ENCODE measurements at places on chromosomes 7 and 10.

- DNase-seq = no peak
Measured at GRCh38 chr10:7406712-7407333, 4.0 kb downstream of the SFMBT2 start.

GRCh38 chr10:484925-485661 lies 204.4 kb downstream of the DIP2C start:
- peak; percentile 66 for DNase-seq

DNA sequence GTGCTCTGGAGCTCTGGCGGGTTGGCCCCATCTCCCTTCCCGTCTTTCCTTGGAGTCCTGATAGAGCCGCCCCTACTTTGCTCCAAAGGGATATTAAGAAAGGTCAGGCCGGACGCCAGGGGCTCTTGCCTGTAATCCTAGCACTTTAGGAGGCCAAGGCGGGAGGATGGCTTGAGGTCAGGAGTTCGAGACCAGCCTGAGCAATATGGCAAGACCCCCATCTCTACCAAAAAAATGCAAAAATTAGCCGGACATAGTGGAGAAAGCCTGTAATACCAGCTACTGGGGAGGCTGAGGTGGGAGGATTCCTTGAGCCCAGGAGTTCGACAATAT lies 313 bp upstream of the MLXIPL start:
- no peak for DNase-seq

DNA sequence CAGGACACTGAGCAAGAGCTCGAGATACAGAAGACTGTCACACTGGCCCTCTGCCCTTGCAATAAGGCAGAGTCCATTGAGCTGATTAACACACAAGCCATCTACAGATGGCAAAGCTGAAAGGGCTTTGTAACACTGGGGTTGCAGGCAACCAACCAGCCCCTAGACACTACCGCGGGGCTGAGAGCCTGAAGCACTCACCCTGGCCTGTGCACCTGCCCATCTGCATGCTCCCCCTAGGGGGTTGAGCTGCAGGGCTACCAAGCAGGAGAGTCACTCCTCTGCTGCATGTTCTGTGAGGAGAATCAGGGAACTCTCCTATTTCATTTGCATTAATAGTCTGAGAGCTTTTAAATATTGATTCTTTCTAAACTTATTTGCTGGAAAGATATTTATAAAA lies 128.1 kb upstream of the VIPR2 start:
- DNase-seq = no peak

DNA sequence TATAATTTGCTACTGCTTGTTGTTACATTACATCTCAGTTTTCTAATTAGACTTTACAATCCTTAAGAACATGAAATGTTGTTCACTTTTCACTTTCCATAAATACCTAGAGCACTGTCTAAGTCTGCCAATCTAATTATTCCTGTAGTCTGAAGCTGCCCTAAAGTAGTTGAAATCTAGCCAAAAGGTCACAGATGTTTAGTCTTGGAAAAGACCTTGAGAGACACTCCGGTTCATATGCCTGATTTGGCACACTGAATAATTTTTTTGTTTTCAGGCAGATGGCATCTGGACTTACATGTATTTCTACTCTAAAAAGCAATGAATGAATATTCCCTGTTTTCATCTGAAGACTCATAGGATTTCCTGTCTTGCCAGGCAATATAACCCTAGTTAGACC lies 359.1 kb downstream of the ANKRD7 start:
- no peak for DNase-seq

DNA sequence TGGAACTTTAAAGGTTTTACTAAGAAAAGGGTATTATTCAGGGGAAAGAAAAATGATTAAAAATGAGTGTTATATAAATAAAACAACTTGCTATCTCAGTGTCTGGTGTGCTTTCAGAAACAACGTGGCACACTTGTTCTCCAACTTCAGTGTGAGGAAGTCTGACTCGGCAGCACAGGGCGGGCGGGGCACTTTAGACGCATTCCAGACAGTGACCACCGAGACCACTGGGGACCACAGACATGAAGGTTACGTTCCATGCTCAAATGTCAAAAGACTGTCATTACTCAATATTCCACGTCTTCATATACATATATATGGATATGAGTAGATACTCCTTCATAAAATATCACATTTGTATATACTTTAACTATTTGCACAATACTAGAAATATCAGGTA lies 87.0 kb downstream of the LARP4B start:
- no peak for DNase-seq

DNA sequence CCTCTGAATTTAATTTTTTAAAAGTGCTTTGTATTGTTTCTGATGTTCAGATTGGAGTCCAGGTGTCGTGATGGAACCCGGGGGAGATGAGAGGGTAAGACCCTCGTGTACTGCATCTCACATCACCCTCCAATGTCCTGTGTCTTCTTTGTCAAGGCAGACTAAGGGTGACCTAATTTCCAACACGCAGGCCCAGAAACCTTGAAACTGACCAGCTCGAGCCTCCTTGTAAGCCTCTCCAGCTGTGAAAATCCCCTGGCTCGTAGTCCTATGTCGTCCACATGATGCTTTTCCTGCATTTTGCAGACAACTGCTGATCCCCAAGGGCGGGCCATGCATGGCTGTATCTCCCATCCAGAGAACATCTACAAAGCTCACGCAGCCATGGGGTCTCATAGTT lies 220.2 kb downstream of the ARHGAP12 start:
- no peak for DNase-seq

GRCh38 chr10:127935071-127935561 lies 28.2 kb downstream of the PTPRE start:
- DNase-seq = no peak

DNA sequence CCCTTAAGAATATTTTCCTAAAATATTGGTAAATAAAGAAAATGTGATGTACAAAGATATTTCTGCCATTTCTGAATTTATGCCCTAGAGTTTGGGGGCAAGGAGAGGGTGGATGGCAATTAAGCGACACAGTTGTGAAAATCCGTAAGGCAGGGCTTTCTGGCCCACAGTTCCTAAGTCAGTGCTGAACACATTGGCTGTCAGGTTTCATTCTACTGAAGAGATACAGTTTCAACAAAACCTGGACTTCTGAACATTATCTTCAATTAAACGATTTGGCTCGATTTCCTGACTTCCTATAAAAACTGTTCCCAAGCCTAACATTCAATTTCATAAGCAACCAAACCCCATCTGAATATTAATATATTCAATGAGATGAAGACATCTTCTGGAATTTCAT lies 61.1 kb upstream of the NEBL start:
- no peak for DNase-seq

DNA sequence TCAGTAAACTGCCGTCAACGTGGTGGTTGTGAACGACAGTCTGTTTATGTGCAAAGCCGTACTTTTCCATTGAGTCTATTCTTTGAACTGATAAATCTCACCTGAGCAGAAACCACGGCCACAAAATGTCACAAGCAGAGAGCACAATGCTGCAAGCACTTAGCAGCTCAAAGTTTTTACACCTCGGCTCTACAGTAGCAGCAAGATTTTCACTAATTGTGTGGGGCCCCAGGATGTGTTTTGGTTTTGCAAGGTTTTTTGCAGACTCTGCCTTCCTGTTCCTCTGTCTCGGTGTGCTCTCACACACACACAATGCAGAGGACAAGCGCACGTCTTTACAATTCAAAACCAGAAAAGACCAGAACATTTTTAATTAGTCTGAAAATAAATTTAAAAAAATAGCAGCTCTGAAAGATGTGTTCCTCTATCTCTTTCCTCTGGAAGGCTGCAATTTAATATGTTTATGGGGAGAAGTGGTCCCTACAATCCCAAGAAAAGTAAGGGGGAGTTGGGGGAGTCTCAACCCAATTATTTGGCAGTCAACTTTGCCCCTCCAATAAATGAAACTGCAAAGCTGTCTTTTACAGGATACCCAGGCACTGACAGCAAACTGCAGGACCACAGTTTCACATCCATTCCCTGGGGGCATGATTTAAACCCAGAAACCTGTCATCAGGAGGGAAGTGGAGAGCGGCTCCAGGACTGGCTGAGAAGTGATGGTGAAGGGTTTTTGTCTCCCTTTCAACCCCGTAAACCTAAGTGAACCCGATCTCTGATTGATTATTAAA lies 73.8 kb upstream of the SFMBT2 start:
- peak; percentile 53 for DNase-seq

DNA sequence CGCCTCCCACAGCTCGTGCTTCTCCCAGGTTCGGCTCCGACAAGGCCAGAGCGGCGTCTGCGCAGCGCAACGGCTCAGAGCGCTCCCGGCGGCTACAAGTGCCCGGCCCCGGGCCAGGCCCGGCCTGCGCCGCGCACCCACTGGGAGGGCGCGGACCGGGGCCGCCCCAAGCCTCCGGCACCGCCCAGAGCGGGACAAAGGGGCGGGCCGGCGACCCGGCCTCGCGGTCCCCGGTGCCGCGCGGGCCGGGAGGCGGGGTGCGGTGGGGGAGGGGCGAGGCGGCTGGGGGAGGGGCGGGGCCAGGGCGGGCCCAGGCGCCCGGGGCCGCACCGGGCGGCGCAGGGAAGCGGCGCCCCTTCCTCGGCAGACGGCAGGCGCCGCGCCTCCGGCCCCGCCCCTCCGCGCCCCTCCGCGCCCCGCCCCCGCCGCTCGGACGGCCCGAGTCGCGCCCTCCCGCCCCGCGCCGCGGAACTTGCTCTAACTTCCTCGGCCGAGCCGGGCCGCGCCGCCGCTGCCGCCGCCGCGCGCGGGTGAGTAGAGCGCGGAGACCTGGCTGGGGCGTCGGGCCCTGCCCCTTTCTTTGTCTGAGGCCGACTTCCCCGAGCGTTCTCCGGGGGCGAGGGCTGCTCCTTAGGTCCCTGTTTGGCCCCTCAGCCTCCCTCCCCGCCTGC lies at the start of gene TSPAN14:
Gene TSPAN14, plus strand, starts transcription at position 469 of the 671 bp plus-strand sequence. CDS start 34,924 bp downstream, outside the sequence.
- peak; percentile 90 for DNase-seq

DNA sequence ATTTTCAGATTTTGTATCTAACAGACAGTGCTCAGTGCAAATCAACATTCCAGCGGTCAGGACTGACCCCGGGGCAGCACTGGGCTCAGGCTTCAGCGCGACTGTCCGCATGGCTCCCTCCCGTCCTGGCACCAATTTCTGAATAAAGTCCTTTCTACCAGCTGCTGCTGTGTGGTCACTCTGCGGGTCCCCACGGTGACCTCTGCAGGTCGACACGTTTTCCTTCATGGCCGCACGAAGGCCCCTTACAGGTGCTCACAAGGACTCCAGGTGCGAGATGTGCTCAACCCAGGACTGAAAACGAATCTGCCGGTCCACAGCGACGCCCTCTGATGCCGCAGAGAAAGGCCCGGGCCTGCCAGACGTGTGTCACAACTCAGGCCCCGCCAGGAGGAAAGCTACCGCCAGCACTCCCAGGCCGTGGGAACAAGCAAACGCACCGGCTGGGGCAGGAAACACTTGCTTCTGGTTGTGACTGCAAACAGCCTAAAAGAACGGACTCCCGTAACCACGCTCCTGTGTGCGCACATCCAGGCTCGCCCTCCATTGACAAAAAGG lies 3.7 kb upstream of the UTF1 start:
- no peak for DNase-seq

DNA sequence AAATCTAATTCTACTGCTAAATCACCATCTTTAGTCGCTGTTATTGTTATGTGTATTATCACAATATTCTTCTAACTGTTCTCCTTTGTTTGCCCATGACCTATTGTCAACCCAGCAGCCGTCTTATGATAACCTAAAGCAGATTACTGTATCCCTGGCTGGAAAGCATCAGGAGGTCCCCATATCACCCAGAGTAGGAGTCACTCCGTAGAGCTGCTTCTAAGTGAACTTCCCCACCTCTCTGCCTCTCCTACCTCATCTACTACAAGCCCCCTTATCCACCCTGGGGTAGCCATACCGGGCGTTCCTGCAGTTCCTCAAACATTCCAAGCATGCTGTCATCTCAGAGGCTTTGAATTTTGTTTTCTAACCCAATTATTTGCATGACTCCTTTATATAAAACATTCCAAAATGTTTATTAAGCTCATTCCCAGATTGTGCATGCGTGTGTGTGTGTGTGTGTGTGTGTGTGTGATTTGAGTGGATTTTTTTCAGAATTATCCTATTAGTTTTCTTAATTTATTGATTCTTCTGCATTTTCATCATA lies 39.7 kb downstream of the POU6F2 start:
- DNase-seq = no peak

DNA sequence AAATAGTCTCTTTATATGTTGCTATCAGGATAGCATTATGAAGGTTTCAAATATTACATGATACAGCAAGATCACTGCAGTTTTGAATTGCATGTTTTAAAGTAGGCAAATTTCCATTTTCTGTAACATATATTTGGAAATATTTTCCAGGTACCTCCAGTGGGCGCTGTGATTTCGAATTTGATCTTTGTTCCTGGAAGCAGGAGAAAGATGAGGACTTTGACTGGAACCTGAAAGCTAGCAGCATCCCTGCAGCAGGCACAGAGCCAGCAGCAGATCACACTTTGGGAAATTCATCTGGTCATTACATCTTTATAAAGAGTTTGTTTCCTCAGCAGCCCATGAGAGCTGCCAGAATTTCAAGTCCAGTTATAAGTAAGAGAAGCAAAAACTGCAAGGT lies 299.0 kb downstream of the MALRD1 start:
- DNase-seq = no peak

GRCh38 chr7:4642468-4643203 lies 39.5 kb upstream of the FOXK1 start:
- DNase-seq = no peak

GRCh38 chr10:104591441-104591840 lies 49.6 kb upstream of the SORCS3 start:
- DNase-seq = no peak

GRCh38 chr10:124289851-124290795 lies 128.6 kb downstream of the OAT start:
- peak; percentile 52 for DNase-seq

DNA sequence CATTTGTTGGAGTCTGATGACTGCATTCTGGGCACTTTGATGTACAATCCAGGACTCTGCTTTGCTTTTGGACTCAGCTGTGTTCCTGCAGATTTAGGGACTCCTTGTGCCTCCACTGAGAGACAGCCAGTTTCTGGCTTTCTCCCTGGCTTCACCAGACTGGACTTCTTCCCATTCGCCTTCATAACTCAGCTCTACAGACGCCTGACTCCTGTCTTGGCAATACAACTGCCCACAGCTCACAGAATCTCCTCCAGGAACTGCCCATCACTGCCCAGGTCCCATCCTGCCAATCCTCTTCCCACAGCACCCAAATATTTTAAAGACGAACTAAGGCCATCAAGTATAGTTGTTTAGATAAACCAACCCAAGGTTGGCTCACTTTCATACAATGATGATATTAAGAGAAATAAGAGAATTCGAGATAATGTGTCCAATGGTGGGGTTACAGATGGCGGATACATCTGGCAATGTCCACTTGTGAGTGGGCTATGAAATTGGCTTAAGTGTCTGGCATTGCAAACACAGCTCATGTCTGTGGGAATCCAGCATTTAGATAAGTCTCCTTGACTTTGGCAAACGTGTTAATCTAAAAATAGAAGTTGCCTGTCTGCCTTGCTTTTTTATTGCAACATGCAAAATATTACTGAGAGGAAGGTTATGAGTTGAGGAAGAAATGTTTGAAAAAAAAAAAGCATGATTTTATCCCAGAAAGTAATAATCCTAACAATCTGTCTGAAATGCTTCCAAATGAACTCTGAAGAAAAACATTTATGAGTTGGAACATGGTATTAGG lies 95.1 kb downstream of the ITGA8 start:
- DNase-seq = no peak

- no peak for DNase-seq
Measured at GRCh38 chr10:123741711-123742110, 75.6 kb downstream of the GPR26 start.
